ENCODE measurements at places on chromosomes 7 and 10.

DNA sequence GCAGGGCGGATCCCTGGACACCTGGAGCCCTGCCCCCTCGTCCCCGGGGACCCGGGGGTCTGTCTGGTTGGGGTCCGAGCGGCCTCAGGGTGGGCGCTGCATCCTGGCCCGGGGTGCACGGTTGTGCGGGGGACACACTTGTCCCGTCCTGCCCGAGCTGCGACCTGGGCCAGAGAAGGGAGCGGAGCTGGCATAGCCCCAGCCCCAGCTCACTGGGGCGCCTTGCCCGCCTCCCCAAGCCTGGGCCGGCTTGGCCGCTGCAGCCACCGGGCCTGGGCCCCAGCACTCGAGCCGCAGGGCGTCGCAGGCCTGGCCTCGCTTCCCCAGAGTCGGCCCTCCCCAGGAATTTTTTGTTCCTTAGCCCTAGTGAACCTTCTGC, 54.5 kb downstream of the GLRX3 start:
- DNase-seq = no peak

- DNase-seq = no peak
Observed at GRCh38 chr10:88896994-88897853, 17.2 kb downstream of the STAMBPL1 start.

- DNase-seq = no peak
Observed at GRCh38 chr10:11672836-11673235, 61.4 kb upstream of the USP6NL start.

GRCh38 chr7:21099432-21099831, 312.7 kb upstream of the SP8 start:
- no peak for DNase-seq

GRCh38 chr7:130804220-130804619, 70.2 kb upstream of the KLF14 start:
- no peak for DNase-seq

DNA sequence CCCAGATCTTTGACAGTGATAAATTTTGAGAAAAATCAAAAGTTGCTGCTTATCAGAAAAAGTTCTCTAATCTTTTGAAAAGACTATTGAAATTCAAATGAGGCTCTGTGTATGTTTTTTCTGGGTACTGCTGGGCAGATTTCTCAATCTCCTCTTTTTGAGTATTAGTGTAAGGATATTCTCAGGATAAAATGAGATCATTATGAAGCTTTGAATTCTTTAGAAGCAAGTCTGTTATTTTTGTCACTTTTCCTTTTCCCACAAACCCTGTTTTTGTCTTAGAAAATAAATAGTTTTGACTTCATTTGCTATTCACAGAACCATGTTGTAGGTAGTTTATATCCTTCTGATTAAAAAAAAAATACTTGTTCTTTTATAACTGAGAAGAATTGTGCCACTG, 7.9 kb downstream of the STAM start:
- DNase-seq = no peak

- DNase-seq = no peak
Observed at GRCh38 chr10:9339716-9340115, 1285.2 kb downstream of the GATA3 start.

GRCh38 chr10:29636178-29636577, 1.4 kb upstream of the SVIL start:
- DNase-seq = no peak

DNA sequence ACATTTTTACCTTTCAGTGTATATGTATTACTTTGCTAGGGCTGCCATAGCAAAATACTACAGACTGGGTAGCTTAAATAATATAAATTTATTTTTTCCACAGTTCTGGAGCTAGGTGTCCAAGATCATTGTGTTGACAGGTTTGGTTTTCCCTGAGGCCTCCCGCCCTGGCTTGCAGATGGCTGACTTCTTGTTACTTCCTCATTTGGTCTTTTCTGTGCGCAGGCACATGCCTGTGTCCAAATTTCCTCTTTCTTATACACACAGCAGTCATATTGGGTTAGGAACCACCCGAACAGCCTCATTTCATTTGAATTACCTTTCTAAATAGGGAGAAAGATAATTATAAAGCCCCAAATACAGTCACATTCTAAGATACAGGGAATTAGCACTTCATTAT, 521.6 kb upstream of the SORCS1 start:
- no peak for DNase-seq

DNA sequence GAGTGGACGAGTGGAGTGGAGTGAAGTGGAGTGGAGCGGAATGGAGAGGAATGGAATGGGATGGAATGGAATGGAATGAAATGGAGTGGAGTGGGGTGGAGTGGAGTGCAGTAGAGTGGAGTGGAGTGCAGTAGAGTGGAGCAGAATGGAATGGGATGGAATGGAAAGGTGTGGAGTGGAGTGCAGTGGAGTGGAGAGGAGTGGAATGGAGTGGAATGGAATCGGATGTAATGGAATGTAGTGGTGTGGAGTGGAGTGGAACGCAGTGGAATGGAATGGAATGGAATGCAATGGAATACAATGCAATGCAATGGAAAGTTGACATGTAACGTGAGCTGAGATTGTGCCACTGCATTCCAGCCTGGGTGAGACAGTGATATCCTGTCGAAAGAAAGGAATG, 46.4 kb downstream of the ZNF716 start:
- no peak for DNase-seq

DNA sequence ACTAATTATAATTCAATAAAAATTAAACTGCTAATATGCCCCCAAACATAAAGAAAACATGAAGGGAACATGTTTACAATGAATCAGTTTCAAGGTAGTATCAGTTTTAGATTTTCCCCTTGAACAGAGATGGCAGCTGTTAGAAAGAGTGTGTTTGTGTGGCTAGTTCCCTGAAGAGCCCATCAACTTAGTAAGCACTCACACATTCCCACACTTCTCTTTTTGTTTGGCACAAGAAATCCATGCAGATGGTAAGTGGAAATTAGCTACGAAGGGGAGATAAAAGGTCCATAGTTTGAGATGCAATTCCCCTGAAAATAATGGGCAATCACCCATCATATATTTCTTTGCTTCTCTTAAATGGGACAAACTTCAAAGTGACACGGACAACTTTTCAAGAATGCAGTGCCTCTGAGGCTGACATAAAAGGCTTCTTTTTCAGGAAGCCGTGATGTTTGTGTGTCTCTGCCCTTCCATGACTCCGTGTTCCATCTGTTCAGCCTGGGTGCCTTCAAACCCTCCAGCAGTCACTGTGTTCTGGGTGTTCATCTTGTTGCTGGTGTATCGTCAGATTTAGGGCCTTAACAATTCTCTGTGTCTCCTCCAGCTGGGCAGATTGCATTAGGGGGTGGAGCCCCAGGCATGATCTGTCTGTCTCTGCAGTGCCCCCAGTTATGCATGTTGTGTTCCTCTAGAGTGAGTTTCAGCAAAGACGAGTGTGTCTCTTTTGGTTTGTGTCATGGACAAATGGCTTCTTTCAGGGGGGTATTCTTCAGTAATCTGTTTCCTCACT, 259.5 kb upstream of the NPY start:
- no peak for DNase-seq

GRCh38 chr10:33749790-33750189, 415.3 kb upstream of the NRP1 start:
- no peak for DNase-seq

DNA sequence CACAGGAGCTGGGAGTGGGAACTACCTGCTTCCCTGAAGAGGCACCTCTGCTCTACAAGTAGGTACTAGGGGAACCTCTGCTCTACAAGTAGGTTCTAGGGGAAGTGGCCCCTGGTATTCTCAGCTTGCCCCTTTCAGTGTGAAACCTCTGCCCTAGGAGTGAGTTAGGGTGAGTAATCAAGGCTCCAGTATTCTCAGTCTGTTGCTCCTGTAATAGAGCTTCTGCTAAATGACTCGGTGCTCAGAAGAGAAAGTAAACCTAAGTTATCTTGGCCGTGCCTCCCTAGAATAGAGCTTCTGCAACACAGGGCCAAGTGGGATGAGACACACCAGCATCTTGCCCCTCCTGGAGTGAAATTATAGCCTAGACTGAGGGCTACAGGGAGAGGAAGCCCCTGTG, 13.4 kb upstream of the RASSF4 start:
- DNase-seq = no peak

DNA sequence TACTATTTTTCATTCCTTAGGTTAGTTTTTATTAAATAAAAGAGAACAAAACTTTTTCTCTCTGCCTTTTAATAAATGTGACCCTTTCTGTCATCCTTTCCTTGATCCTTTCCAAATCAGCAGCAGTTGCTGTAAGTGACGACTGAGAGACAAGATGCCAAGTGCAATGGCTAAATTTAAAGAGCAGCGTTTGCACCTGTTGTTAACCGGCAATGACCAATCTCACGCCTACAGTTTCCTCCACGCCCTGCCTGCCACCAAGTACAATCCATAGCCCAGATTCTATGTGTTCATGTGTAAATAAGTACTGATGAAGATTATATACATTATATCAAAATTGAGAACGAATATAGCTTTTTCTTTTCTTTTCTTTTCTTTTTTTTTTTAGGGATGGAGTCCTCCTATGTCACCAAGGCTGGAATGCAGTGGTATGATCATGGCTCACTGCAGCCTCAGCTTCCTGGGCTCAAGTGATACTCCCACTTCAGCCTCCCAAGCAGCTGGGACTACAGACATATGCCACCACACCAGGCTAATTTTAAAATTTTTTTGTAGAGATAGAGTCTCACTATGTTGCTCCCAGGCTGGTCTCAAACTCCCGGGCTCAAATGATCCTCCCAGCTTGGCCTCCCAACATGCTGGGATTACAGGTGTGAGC, 6.5 kb upstream of the MCU start:
- no peak for DNase-seq

DNA sequence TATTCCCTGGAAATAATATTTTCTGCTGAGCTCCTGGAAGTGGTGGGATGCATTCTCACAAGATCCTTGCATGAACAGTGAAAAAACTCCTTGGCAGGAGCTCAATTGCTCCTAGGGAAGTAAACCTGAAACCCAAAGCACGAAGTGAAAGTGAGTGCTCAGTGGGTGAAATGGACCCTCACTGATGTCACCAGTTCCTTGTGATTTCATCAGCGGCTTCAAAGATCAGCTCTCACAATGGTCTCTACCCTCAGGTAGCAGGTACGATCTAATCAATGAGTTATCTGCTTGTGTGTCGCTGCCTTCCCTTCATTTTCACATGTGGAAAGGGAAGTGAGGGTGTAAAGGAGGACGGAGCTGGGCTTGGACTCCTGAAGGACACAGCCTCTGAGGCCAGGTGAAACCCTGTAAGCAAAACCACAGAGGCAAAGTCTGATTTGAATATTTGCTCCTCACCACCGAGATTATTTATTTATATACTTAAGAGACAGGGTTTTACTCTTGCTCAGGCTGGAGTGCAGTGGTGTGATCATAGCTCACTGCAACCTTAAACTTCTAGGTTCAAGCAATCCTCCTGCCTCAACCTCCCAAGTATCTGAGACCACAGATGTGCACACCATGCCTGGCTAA, 255.4 kb upstream of the LYZL1 start:
- no peak for DNase-seq

- DNase-seq = no peak
Observed at GRCh38 chr10:58827381-58827780, 314.7 kb downstream of the BICC1 start.

DNA sequence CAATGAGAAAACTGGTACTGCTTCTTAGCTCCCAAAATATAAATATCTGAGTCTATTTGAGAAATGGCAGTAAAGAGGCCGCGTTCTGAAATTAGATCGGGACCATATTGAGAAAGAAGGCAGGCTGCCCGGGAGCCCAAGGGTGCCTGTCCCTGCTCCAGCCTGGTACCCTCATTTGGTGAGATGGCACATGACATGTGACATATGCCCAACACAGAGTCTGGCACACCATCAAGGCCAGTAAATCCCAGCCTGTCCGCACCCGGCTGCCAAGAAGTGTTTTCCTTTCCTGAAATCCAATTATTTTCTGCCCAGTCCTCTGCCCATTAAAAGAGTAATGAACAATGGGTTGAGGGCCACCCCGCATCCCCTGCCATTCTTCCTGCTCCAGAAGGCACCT, 66.4 kb downstream of the CDH23 start:
- no peak for DNase-seq

DNA sequence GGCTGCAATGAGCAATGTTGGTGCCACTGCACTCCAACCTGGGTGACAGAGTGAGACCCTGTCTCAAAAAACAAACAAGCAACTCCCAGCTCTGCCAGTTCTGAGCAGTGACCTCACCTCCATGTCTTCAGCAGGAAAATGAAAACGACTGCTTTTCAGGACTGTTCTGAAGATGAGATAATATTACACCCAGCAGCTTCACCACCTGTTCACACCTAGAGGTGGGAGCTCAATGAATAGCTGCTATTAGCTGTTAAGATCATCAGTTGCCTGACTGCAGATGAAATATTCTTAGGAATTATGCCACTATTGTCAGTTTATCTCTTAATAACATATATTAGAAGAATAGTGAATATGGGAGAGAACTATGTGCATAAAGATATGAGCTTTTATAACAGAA, 48.4 kb upstream of the CYTH3 start:
- DNase-seq = no peak
